Right atrium auricular region (tissue), 2 donors: ENCODE measurements at places on chromosomes 1 and 21.

DNA sequence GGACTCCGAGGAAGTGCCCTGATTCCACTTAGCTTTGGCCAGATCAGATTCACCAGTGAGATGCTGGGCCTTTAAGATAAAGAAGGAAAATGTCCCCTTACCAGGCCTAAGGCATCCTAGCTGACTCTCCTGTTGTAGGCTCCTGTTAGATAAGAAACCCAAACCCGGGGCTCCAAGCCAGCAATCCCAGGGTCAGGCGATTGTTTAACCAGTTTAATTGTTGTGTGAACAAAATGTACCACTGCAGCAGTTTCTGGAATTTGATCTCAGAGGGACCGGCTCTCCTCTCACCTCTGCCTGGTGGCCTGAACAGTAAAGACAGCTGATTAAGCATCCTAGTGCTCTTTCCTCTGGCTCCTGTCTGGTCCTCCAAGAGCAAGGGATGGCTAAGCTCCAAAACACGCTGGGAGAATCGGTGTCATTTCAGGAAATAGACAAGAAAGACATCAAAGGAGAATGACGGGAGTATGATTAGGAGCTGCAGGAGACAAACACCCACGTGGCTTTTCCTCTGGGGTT lies 9.3 kb upstream of the KLHDC8A start:
- no peak for DNase-seq

- DNase-seq: no peak
Observed at GRCh38 chr1:70227439-70227838, 6.3 kb downstream of the SRSF11 start.

- DNase-seq: no peak
Observed at GRCh38 chr21:41960386-41960785, 6.6 kb upstream of the C2CD2 start.

- DNase-seq: no peak
Observed at GRCh38 chr1:10459184-10459583, 9.4 kb downstream of the CORT start.

GRCh38 chr1:33358114-33358794 lies 37.4 kb upstream of the A3GALT2 start:
- no peak for DNase-seq

GRCh38 chr1:204641936-204642335 lies 43.6 kb downstream of the LRRN2 start:
- DNase-seq: no peak

GRCh38 chr1:11887666-11888007 lies 28.9 kb upstream of the NPPB start:
- no peak for DNase-seq
